ENCODE measurements at places on chromosomes 7 and 10.

- DNase-seq = no peak
Measured at GRCh38 chr10:59880971-59881510, 25.3 kb downstream of the CCDC6 start.

GRCh38 chr7:129256221-129256620, 31.4 kb downstream of the AHCYL2 start:
- DNase-seq = no peak

- no peak for DNase-seq
Measured at GRCh38 chr7:122919643-122920181, 33.5 kb upstream of the CADPS2 start.

GRCh38 chr7:121459148-121459547, 63.0 kb upstream of the FAM3C start:
- no peak for DNase-seq

- no peak for DNase-seq
Measured at GRCh38 chr10:71999360-72000072, 35.3 kb downstream of the CHST3 start.

DNA sequence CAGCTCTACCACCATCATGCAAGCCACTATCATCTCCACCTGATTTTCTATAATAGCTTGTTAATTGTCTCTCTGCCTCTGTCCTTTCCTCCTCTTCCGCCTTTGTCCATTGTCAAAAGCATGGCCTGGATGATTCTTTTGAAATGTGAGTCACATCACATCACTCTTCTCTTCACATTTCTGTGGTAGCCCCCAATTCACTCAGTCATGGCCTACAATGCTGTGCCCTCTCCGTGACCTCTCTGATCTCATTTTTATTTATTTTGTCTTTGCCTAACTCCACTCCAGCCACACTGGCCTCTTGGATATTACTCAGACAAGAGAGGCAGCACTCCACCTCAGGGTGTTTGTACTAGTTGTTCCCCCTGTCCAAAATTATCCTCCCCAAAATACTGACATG, 4.9 kb upstream of the ABCB4 start:
- DNase-seq = no peak

DNA sequence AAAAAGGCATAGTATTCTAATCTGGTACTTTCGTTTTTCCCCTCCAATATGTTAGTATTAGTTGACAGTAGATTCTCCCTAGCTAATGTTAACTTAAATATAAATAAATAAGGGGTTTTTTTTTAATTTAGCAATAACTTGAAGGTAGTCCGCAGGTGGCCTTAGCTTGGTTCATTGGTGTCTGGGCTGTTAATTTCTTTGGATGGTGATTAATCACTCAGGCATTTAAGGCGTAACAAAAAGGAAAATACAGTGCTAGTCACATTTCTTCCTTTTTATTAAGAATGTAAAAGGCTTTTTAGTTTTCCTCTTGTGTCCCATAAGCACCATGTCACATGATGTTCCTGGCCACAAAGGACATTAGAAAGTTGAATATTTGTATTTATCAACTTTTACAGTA, 161.0 kb upstream of the POT1 start:
- no peak for DNase-seq

DNA sequence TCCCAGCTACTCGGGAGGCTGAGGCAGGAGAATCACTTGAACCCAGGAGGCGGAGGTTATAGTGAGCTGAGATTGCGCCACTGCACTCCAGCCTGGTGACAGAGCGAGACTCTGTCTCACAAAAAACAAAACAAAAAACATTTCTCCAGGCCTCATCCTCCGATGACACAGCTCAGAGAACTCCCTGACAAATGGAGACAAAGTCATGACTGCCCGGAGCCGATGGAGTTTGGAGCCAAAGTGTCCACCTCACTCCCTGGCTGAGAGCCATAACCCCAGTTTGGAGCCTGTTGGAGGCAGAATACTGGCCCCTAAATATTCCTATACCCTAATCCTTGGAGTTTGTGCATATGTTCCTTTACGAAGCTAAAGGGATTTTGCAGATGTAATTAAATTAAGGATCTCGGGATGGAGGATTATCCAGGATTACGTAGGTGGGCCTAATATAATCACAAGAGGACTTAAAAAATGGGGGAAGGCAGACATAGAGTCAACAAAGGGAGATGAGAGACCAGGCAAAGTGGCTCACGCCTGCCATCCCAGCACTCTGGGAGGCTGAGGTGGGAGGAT, 22.7 kb downstream of the SSC4D start:
- no peak for DNase-seq

GRCh38 chr7:97623333-97623732, 108.6 kb upstream of the TAC1 start:
- no peak for DNase-seq

GRCh38 chr7:1176891-1177373, 16.9 kb upstream of the ZFAND2A start:
- peak; percentile 62 for DNase-seq

- no peak for DNase-seq
Measured at GRCh38 chr10:88386204-88386788, 196.8 kb downstream of the RNLS start.

DNA sequence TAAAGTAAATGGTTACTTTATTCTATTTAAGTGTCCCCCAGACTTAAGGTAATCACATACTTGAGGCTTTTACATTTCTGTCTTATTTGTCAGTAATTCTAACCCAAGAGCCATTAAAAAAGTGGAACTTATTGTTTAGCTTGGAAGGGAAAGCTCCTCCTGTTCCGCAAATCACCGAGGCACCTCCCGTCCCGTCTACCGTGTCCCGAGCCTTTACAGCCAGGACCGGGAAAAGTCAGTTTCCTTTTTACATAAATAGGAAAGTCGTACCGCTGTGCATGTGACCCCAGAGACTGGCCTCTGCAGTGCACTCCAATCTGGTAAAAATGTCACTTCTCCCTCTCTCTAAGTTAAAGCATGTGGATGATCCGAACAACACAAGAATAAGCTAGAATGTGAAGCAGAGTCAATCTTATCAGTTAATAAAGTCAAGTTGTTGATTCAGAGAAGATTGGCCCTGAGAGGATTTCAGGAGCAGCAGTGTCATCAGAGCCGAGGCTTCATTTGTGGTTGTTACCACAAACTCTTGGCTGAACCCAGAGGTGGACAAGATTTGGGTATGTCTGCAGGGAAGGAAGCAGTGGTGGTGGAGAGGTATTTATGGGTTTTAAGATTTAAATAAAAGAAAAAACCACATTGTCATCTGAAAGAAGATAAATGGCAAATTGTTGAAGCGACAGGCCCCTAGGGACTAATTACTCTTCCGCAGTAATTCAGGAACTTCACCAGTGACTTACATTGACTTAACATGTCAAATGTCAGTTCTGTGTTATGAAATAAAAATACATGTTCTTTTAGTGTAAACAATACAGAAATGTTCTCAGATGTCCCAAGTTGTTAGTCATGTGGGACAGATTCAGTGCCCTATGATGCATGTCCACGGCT, 316.6 kb upstream of the ZNF32 start:
- no peak for DNase-seq

GRCh38 chr10:105063796-105064195, 422.7 kb downstream of the SORCS3 start:
- DNase-seq = no peak

DNA sequence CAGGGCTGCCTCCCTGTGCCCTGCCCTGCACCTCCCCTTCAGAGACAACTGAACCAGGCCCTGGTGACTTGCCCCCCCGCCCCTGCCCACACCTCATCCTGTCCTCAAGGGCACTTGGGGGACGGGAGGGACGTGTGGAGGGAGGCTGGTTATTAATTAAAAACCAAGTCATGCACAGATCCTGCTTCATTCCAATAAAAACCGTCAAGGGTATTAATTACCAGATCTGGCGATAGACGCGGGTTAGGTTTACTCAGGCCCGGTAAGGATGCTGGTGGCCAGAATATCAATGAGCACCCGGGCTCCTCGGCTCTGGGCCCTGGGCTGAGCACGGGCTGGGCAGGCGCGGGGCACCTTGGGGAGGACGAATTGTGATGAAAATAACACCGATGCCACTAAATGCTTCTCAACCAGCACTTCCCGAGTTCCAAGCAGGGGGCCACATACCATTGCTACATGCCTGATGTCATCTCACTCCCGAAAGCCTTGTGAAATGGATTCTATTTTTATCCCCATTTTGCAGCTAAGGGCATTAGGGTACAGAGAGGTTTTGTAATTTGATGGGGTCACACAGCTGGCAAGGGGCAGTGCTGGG, 24.5 kb upstream of the GTF2IRD1 start:
- DNase-seq = no peak

DNA sequence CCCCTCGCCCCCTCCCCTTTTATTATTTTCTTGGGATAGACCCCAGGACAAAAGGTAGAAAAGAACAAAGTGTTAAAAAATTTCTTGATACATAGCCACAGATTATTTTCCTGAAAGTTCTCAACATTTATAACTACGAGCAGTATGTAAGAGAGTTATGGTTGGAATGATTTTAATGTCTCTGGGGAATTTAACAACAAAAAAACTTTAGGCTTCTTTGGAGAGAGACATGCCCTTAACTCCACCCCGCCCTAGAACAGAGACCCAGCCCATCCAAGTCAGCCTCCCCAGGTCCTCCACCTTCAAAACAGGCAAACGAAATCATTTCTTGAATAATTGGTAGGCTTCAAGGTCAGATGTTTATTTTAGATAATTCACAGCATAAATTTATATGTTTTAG, 97.1 kb downstream of the TCF7L2 start:
- no peak for DNase-seq

DNA sequence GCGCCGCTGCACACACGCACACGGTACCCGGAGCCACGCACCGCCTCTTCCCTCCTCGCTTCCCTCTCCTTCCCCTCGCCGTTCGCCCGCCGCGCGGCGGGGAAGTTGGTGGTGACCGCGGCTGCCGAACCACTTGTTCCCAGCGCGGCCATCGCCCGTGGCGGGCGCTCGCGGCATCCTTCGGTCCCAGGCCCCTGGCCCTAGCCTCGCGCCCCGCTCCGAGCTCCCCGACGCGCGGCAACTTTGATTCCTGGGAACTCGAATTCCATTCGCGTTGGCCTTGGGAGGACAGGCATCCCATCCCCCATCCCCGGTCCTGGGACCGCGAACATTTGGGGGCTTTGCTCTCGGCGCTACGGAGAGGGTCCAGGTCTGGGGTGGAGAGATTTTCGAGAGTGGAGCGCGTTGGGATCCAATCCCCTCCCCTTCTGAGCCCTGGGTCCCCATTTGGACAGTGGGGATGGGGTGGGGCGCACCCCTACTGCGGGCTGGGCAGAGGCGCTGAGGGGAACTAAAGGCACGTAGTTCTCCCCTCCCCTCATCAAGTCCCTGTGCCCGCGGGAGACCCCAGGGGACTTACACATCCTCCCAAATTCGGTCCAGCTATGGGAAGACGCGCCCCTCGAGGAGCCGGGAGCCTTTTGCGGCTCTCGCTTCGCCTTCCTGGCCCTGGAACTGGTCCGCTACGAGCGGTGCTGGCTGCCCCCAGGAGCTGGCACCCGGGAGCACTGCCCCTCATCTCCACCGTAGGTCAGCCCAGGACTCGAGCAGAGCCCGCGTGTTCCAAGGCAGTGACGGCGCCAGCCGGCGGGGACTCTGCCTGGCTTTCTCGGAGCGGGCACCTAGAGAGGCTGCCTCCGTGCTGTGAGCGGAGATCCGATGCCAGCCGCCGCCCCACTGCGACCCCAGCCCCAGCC, 834 bp downstream of the CDH23 start:
- no peak for DNase-seq
